ENCODE measurements at places on chromosomes 11 and 22.

DNA sequence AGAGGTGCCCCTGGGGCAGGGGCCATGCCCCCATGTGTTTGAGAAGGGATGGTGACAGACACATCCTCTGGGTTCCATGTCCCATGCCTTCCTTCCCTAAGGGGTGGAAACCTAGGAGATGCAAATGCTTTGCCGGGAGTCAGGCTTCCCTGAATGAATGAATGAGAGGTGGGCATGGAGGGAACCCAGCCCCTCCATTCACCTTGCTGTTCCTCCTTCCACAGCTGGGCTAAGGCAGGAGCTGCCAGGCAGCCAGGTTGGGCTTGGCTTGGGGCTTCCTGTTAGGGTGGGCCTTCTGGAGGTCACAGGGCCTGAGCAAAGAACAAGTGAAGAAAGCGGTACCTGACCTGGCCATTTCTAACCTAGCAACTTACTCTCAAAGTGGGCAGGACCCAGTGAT is 926 bp downstream of the POU2F3 start:
- no peak for DNase-seq

DNA sequence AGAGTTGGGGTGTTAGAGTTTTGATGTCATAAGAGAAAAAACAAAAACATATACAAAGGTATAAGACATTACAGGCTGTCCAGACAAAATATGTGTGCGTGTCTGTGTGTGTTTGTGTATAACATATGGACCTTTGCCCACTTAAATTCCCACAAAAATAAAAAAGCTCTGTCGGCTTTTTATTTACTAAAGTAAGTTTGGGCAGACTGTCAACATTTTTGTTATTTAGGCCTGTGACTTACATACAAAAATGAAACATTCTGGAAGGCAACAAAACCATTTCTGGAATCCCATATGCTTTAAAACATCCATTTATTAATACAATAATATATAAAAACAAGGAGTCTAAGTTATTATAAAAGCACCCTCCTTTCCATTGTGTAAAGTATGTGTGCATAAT is 960.1 kb upstream of the FAT3 start:
- no peak for DNase-seq

GRCh38 chr11:117478126-117478860 is 150.6 kb downstream of the CEP164 start:
- DNase-seq = no peak

GRCh38 chr11:44338026-44338425 is 28.1 kb upstream of the ALX4 start:
- no peak for DNase-seq

- DNase-seq = no peak
Observed at GRCh38 chr11:73359930-73360742, 16.1 kb upstream of the RELT start.

DNA sequence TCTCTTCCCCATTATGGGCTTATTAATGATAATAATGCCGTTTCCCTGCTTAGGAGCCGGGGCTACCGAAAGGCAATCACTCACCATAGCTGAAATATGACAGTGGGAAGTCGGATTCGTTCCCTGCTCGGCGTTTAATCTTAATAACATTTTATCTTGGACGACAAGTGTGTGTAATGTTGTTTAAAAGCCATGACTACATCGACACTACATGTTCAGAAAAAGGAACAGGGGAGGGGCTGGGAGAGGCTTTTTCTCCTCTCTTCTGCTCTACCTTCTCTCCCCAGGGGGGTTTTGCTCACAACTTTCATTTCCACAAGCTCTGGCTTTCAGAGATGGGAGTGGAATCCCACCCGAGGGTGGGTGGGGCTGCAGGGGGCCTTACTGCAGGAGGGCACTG is 105.5 kb downstream of the DSCAML1 start:
- no peak for DNase-seq

DNA sequence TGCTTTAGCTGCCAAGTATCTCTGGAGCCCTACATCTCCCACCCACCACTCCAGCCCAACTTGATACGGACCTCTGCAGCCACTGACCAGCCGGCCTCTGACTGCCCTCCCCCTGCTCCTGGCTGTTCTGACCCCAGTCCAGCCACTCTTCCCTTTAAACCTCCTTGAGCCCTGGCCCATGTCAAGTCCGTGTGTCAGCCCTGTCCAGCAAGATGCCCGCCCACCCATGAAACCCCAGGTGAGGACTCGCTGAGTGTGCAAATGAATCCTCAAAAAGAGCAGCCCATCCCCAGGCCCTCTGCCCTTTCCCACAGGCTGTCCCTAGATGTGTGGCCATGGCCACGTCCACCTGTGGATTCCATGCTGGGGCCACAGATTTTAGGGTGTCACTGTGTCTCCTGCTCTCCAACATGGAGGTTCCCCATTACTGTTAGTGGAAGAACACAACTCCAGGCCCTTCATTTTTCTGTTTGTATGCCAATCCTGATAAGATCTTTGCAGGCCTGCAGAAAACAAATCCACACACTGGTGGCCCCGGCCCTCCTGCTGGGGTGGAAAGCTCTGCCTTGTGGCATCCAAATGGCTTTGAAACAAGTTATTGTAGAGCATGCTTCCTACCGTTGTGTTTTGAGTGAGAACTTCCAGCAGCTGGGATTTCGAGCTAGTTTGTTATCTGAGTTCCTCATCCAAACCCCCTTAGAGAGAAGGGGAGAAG is 22.7 kb upstream of the ADORA2A start:
- no peak for DNase-seq

GRCh38 chr11:62221498-62221897 is 13.0 kb downstream of the SCGB2A1 start:
- no peak for DNase-seq

DNA sequence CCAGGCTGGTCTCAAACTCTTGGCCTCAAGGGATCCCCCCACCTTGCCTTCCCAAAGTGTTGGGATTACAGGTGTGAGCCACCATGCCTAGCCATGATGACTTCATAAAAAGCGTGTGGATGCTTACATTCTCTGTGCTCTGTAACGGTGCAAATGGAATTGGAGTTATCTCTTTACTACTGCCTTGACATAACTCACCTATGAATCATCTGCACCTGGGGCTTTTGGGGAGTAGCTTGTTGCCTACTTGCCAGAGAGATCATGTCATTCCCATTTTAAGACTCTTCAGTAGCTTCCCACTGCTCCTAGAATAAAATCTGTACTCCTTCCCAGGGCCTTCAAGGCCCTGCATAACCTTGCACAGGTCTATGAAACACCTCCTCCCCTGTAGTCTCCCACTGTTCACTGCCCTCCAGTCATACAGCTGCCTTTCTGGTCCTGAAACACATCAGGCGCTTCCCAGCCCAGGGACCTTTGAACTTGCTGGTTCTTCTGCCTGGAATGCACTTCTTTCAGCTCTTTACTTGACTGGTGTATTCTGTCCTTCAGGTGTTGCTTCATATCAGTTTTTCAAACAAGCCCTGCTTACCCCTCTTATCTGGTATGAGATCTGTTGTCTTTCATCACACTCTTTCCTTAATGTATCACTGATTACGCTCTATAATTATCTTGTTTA is 19.6 kb upstream of the MOGAT2 start:
- no peak for DNase-seq

GRCh38 chr11:101555366-101555765 is 28.4 kb downstream of the TRPC6 start:
- DNase-seq = no peak

GRCh38 chr11:114211444-114212121 is 84.6 kb upstream of the NNMT start:
- no peak for DNase-seq

GRCh38 chr11:44088377-44088776 is 7.1 kb upstream of the EXT2 start:
- no peak for DNase-seq

GRCh38 chr22:17969701-17970113 is 54.7 kb downstream of the MICAL3 start:
- DNase-seq = no peak

DNA sequence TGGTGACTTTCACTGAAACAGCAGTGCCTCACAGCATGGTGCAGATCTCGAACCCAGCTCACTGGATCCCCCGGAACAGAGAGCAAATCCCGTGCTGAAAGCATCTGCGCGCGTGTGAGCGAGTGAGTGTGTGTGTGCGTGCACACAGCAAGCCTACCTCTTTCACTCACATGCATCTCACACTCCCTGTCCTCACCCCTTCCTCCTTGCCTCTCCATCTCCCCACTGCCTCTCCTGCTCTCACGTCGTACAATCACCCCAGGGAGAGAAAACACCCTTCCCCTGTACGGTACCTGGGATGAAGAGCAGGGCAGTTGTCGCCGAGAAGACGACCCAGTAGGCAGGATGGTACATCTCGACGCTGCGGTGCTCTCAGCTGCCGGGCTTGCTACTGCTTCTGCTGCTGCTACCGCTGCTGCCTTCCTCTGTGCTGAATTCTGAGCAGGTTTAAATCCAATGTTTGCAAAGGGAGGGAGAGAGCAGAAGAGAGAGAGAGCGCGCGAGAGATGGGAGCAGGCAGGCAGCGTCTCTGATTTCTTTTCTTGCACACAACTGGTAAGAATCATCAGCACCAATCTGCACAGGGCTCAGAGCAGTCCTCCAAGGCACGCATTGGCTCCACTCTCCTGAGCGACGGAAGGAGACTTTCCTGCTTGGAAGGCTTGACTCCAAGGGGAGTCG is at the start of gene OPCML:
Gene OPCML (minus strand): TSS at position 531 of the 681 bp plus-strand sequence.
- DNase-seq = no peak

DNA sequence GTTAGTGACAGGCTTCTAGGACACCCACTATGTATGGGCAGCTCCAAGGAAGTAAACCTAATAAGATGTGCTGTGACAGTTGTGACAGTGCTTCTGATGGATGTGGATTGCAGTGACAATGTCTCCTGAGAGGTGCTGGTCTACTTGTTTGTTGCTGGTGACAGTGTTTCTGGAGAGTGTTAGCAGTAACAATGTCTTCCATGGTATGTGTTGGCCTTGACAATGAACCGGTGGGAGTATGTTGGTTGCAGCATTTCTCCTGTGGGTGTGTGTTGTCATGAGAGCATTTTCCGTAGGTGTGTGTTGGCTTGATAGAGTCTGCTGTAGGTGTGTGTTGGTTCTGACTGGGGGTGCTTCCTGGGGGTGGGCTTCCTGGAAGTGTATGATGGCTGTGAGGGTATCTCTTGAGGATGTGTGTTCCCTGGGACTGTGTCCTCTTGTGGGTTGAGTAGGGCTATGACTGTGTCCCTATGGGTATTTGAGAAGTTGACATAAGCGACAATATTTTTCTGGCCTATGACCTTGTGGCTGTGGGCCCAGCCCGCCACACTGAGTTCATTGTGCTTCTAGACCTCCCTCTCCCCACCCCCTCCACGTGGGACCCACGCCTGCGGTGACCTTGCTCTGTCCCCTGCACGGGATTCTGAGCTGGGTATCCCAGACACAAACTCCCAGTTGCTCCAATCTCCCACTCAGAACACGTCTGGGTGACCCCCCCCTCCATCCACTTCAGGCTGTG is 1.2 kb downstream of the DCHS1 start:
- no peak for DNase-seq

- DNase-seq = no peak
Observed at GRCh38 chr11:119338318-119338890, 2.3 kb downstream of the C1QTNF5 start.

DNA sequence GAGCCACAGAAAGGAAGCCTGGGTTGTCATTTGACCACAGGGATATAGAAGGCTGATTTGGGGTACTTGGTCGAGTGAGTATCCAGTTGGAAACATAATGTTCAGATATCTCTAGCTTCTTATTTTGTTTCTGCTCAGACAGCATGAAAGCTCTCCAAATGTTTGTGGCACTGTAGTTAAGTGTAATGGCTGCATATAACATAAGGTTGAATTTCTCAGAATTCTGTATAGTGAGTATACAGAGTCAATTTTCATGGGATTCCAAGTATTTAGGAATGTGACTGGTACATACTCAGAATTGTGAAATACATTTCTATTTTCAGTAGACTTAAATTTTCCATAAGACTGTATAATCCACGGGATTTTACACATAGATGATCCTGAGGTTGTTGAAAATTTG is 2102.1 kb upstream of the RAG2 start:
- no peak for DNase-seq

- no peak for DNase-seq
Observed at GRCh38 chr11:119222308-119222707, 16.2 kb downstream of the CBL start.

DNA sequence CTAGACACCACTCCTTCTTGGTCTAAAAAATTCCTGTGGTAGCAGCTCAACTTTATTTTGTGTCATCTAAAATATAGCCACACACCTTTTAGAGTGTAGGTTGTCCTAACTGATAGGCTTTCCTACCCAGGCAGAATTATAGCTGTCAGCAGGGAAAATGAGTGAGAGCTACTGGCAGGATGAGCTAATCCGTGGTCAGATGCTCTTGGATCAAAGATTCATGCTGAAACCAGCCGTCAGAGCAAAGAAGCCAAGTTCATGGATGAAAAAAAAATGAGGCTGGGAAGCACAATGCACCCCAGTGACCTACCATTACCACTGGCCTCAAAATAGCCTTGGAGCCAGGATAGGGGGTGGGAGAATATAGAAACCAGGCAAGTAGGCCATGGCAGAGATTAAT is 113.1 kb upstream of the BLID start:
- no peak for DNase-seq

DNA sequence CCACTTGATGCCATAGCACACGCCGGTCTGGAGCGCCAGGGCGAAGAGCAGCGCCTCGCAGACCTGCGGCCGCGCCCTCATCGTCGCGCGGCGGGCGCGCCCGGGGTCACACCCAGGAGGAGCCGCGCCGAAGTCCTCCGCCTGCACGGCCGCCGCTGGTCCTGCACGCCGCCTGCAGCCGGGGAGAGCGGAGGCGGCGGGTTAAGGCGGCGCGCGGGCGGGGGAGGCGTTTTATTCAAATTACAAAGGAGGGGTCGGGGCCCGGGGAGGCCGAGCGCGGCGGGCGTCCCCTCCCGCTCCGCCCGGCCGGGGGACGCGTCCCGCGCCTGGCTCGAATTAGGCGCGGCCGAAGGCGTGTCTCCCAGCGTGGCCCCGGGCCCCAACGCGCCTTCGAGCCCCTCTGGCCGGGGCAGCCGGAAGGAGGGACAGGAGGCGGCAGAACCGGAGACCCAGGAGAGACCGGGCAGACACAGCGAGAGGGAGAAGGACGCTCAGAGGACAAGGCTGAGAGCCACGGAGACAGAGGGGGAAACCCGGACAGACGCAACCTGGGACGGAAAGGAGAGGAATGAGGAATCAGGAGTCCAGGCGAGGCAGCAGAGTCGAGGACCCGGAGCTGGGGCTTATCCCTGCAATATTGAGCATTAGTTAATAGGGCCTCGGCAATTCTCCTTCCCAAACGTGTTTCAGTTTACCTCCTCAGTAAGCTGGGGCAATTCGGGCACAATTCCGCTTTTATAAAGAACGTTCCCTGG is at the start of gene WNT11:
Gene WNT11 (minus strand): TSS at position 176 of the 755 bp plus-strand sequence. CDS start 95 bp downstream, at position 81.
- no peak for DNase-seq

GRCh38 chr22:37427135-37427710 is at the start of gene ELFN2:
ELFN2 (minus strand) TSS chr22:37427479; CDS start chr22:37375534, 51,945 bp downstream.
- no peak for DNase-seq

DNA sequence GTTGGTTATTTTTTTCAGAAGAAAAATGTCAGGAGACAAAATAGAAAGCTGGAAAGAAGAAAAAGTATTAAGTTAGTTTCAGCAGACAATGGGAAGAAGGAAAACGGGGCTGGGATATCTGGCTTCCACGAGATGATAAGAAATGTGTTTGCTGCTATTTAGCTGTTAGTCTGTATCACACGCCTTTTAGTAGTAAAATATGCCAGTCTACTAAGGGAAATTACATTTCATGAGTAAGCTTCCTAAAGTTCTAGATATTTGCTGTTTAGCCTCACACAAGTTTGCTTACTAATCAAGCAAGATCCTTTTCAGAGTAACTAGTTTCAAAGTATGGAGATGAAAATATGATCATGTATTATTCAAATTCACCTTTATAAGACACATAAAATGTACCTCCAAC is 1.5 kb downstream of the OR51B4 start:
- DNase-seq = no peak

Data from vagina (tissue), 2 donors.